Glomerular endothelial cell (primary cell): ENCODE measurements at places on chromosomes 3 and 15. TPM values are rescaled to one million over a fixed set of nuclear protein-coding genes. Genes with fewer than 3 reads are reported as not detected.

The GTF2A2 gene
- total RNA-seq: 36.1 and 47.3 TPM in 2 replicates

The TRPM7 gene
- 24.6 and 31.9 TPM in 2 replicates for total RNA-seq

The PLSCR5 gene
- not detected in 2 replicates for total RNA-seq

The NANOGP8 gene
- total RNA-seq: not detected in 2 replicates

- no peak for DNase-seq
These were observed 2.5 kb downstream of the OR5K2 start for GRCh38 chr3:98500019-98500418.

- no peak for DNase-seq
These were observed 5.0 kb downstream of the MEX3B start for GRCh38 chr15:82040862-82041261.

DNA sequence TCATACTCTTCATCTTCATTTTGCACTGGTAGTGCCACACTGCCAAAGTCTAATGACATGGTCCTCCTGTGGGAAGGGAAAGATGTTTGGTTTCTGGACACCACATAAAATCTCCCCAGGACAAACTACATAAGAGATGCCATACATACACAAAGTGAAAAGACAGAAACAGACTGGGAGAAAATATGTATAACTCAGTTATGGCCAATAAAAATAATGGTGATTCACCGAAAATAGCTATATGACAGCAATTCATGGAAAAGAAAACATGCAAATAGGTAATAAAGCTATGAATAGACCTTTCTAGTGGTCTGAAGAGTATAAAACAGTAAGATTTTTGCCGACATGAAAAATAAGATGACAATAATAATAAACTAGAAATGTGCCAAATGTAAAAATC lies 5.3 kb downstream of the CEP152 start:
- no peak for DNase-seq

- no peak for DNase-seq
These were observed 119.1 kb downstream of the B3GALNT1 start for GRCh38 chr3:160986069-160986468.

DNA sequence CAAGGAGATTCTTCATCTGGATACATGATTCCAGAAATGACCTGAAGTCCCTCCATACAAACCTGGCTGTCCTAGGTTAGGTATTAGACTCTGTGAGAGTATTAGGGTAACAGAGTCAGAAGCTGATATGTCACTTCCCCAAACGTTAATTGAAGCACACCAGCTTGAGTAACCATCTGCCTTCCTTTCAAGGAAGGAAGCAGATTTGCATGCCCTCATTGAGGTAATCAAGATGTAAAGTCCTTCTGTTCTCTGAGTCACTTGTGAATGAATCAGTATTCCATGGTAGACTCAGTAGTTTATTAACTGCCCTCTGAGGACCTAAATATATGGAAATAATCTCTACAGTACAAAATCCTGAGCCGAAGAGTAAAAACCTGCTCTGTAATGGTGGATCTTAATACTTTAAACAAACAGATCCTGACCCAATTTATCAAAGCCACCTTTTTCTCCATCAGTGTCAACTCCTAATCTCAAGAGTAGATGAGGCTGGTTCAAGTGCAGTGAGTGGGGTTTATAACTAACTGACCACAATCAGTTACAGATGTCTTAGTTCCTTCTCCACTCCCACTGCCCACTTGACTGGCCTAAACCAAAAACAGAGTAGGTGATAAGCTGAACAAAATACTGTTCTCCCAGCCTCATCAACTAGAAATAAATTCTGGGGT lies 246.2 kb upstream of the CHRM5 start:
- DNase-seq: peak; percentile 75

DNA sequence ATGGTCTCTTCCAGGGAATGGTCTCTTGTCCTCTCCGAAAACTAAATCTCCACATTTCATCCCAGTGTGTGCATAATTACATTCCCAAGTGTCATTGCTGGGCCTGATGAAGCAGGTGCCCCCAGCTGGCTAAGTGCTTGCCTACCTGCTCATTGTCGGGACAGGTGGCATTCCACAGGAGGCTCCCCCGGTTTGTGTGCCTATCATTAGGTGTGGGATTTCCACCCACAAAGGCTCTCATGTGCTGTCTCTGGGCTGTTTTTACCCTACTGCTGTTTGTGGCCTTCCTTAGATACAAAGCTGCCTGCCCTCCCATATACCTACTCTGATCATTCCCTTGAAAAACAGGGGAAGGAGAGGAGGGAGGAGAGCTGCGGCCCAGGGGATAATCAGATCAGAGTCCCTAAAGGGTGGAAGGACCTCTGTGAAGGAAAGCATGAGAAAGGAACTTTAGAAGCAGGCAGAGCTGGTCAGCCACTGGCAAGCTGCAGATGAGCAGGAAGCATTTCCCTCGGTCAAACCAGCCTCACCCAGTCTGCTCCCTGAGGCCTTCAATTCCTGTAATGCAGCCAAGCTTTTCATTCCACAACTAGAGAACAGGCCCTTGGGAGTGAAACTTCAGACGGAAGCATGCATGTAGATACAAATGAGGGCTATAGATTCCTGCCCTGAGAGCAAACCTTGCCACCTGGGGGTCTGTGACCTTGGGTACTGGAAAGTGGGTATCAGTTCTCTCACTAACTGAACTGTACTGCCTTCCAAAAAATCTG lies 60.7 kb upstream of the HEG1 start:
- DNase-seq: no peak

DNA sequence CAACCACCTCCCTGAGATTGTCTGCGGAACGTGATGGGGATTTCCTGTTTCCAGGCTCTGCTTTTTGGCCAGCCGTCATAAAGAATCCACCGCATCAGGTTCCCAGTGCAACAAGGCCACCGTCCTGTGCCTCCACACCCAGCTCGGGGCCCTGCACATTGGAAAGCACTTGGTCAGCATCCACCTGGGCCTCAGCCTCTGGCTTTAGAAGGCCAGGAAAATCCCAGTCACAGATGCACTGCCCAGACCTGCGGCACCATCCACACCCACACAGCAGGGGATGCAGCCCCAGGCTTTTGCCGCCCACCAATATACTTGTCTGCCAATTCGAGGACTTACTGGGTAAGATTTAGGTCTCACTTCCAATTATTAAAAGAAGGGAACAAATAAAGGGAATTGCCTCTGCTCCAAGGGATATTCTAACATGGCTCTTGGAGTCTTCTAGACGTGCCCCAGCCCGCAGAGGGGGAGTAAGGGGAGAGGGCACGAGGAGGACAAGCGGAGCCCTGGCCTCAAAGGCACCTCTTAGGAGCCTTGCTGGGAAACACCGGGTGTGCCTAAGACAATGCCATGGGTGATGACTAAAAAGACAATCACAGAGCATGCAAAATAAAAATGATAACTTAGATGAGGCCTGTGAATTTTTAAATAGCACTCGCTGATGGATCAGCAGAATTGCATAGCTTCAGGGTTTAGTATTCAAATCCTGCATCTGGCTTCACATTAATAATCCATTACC lies 169.2 kb downstream of the FOXP1 start:
- no peak for DNase-seq
